ENCODE measurements at places on chromosomes 7 and 10.

GRCh38 chr7:100384628-100385294, 11.5 kb downstream of the PILRA start:
- no peak for DNase-seq

DNA sequence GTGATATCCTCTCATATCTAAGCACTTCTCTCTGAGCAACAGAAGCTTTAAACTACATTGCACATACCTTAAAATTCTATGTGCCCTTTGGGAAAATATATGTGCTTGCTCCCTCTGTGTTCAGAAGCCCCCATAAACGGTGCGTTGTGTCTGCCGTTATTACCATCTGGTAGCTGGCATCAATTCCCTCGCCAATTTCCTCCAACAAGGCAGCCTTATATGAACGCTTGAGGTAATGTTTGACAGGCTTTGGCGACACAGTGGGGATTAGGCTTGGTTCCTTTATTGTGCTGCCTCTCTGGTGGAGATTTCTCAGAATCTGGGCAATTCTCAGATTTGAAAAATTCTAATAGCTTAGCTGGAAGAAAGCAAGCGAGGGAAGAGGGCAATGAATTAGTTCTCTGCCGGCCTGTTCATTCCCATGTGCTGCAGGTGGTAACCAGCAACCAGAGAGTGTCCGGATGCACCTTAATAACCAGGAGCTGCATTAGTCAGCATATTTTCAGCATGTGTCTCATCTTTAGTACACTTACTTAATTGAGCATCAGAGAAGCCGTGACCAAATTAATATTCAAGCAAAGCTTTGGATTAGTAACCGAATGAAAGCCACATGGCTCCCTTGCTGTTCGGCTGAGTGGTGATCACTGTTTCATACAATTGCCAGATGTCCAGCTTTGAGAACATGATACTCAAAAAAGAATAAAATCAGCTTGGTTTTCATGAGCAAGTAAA, 7.3 kb upstream of the PPP1R17 start:
- DNase-seq, result no peak

GRCh38 chr10:99303899-99304861, 25.0 kb upstream of the CNNM1 start:
- no peak for DNase-seq

GRCh38 chr7:96532428-96532935, 177.2 kb downstream of the SEM1 start:
- DNase-seq, result no peak

GRCh38 chr7:82054544-82054943, 284.7 kb upstream of the HGF start:
- DNase-seq, result no peak

- DNase-seq, result peak; percentile 47
Observed at GRCh38 chr7:50333221-50333651, 28.7 kb downstream of the IKZF1 start.

GRCh38 chr7:141715018-141715417, 6.9 kb downstream of the WEE2 start:
- no peak for DNase-seq

DNA sequence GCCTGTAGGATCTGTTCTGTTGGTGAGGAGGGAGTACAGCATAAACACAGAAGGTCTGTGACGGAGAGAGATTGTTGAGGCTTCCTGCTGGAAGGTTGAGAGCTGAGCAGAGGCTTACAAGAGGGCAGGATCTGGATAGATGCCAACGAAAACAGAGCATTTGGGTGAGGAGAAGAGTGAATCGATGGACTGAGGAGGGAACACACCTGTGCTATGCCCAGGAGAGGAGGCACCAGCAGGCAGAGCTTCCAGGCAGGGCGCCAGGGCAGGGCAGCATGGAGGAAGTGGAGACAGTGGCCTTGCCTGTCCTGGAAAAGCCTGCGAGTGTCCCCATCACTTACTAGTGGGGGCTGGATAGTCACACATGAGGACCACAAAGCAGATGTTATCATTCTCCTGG, 282.9 kb downstream of the PAXIP1 start:
- DNase-seq, result no peak

GRCh38 chr7:2052657-2053048, 180.1 kb downstream of the MAD1L1 start:
- DNase-seq, result no peak

DNA sequence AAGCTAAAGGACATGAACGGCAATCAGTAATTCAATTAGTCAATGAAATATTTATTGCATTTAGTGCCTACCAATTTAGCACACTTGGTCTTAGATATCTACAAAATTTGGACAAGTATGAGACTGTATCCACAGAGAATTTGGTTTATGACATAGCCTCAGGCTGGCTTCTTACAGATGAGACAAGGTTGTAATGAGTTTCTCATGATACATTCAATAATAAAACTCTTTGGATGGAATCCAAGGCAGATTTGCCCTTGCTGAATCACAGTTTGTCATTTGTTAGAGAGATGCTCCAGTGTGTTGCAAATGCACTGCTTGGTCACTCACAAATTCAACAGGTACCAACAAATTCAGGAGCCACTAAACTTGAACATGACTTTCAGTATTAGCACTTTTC, 162.5 kb downstream of the GPR37 start:
- no peak for DNase-seq

DNA sequence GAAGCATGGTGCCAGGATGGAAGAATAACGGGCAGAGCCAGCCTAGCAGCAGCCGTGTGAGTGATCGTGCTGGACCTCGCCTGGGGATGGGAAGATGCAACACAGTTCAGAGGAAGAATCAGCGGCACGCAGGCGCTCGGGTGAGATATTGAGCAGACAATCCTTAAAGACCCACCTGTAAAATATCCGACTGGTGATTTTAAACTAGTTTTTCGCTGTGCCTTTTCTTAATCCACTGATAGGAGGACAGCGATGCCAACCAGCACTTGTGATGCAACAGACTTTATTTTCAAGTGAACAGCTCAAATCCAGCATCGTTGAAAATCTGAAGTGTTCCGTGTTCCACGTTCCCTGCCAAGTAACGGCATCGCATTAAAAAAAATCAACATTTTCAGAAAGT, 214.7 kb downstream of the TEX36 start:
- DNase-seq, result no peak

DNA sequence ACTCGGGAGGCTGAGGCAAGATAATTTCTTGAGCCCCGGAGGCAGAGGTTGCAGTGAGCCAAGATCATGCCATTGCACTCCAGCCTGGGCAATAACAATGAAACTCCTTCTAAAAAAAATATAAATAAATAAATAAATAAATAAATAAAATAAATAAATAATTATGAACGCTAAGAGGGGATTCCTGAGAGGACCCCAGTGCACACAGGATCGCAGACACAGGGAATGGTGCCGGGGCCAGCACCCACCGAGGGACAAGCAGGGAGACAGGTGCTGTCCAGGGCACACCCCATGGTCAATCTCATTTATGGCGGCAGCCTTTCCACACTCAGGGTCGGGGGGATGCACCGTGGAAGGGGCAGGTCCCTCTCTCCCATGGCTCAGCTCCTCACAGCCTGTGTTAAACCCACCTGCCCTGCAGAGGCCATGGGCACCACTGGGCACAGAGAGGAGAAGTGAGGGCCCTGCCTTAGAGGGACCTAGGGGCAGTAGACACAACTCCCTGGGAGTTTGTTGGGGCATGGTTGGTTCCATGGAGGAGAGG, 2.2 kb upstream of the RAMP3 start:
- no peak for DNase-seq

- no peak for DNase-seq
Observed at GRCh38 chr7:132244903-132245480, 331.3 kb downstream of the PLXNA4 start.

GRCh38 chr10:51137756-51138529, 63.7 kb downstream of the PRKG1 start:
- DNase-seq, result no peak

GRCh38 chr7:135795846-135796570, 47.4 kb upstream of the FAM180A start:
- DNase-seq, result no peak

- peak; percentile 32 for DNase-seq
Observed at GRCh38 chr10:70722820-70723424, 50.6 kb downstream of the ADAMTS14 start.

DNA sequence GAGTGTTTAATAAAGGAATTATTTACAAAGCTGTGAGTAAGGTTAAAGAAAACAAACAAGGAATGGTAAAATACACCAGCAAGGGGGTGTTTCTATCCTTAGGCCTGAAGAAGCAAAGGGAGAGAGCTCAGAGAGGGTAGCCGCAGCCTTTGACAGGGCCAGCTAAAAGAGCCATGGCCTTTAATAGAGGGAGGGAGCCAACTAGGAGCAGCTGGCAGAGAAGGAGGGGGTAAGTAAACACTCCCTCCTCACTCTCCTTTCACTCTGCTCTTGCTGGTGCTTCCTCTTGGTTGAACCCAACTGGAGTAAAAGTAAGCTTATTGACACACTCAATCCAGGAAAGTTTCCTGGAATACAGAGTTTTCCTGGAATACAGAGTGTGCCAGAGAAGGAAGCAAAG, 87.5 kb downstream of the CH25H start:
- no peak for DNase-seq

DNA sequence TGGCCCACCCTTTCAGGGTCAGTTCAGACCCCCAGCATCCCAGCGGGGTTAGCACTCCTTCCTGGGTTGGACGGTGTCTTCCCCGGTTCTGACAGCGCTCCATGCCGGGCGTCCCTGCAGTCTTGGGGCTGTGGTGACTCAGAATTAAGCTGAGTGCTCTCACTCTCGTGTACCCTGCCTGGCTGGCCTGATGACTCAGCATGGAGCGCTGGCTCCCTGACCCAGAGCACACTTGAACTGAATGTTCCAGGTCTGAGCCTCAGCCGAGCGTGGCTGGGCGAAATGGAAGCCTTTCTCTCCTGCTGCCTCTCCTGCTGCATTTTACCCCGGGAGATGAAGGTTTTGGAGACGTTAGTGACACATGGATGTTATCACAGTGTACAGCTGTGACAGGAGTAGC, 7.1 kb downstream of the BAG3 start:
- peak; percentile 82 for DNase-seq

GRCh38 chr7:18927134-18927533, 190.3 kb downstream of the TWIST1 start:
- no peak for DNase-seq

GRCh38 chr7:122304996-122305421, 459 bp upstream of the FEZF1 start:
- DNase-seq, result no peak

- DNase-seq, result no peak
Observed at GRCh38 chr10:125549653-125550052, 133.3 kb downstream of the TEX36 start.

DNA sequence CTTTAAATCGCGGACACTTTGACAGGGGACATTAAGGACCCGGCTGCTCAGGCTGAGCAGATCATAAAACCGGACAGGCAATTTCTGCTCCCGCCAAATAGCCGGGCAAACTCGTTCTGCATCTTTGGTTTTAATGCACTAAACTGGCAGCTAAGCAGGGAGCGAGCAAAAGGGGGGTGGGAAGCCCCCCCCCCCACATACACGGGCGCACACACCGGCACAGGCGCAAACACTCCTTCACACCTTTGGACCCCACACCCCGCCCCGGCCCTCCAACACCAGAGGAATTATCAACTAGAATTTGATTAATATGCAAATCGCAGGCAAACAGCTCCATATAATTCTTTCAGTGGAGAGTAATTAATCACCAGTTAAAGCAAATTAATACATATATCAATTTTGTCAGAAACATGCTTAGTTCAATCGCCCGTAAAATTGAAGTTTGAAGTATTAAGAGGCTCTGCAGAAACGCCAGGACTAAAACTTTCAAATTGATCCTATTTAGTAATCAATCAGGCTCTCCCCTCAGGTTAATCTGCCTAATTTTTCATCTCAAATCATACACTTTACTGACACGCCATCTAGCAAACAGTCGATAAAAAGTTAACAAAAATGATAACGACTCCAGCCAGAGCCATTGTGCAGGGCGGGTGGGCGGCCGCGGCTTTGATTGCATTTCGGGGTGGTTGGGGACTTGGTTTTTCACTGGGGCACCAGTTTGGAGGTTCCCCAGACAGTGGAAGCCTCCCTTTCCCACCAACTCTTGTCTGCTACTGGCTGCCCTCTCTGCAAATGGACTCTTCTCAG, 9.9 kb downstream of the LBX1 start:
- DNase-seq, result peak; percentile 22

GRCh38 chr7:44764081-44764480, 15.4 kb downstream of the ZMIZ2 start:
- no peak for DNase-seq

- DNase-seq, result no peak
Observed at GRCh38 chr7:34757570-34758110, 99.6 kb downstream of the NPSR1 start.

- DNase-seq, result no peak
Observed at GRCh38 chr7:27947586-27948278, 207.8 kb downstream of the TAX1BP1 start.

DNA sequence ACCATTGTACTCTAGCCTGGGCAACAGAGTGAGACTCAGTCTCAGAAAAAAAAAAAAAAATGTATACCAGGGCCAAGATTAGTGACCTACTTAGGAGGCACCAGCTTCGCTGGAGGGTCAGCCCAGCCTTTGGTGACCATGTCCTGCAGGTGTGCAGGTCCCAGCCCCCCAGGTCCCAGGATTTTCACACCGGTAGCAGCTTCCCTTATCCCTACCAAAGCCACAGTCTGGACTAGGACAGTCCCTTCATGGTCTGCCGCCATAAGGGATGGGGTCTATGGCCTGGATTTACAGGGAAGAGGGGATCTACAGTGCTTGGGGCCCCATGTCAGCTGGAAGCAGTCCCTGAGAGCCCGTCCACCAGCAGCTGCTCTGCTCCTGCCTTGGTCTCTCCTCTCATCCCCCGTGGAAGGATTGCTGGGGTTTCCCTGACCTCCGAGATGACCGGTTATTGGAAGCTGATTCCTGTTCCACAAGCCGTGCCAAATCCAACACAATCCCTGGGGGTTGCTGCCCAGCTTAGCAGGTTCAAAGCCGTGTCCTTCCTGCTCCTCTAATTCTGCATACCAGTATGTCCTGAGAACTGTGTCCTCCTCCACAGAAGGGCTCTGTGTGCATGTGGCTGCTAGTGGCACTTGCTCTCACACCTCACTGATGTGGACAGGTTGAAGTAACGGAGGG, 11.0 kb upstream of the NDUFB2 start:
- no peak for DNase-seq

- DNase-seq, result peak; percentile 34
Observed at GRCh38 chr7:66205741-66206090, 582 bp downstream of the TPST1 start.

DNA sequence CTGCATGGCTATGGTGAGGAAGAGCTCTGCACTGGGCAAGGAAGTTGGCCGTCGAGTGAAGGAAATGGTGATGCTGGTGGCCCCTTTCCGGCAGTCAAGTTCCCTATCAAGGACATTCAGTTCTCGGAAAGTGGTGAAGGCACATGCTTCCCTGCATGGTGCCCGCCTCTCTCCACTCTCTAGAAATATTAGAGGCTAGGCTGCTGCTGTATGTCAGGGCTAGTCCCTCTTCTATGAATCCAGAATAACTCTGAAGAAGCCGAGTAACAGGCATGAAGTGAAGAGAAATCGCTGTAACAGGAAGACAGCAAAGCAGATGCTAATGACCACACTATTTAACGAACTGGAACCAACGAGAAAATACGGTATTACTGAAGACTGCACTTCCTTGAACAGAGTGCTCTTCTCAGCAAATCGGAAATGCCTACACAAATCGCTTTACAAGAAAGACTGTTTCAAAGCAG, 5.4 kb downstream of the IDI1 start:
- DNase-seq, result no peak

Measured in ELF-1 (cell line).